ENCODE measurements at places on chromosomes 13 and 19.
A peak's percentile ranks its signal among the peaks of the same experiment; 100 is the strongest.

GRCh38 chr19:35265126-35265899 is 3.4 kb upstream of the USF2 start:
- DNase-seq, result no peak

DNA sequence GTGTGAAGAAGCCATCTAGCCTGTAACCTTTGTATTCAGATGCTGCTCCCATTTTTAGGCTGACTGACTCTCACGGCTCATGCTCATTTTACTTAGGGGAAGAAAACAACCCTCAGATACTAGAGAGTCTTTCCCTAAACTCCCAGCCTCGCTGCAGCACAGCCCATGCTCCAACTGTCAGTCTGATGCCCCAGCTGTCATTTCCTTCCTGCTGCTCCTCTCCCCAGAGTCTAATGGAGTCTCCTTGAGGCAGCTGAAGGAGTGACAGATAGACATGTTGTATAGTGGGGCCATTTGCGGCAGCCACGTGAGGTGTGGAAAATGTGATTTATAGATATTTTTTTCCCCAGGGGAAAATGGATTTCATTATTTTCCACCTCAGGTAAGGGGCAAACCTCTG is 59.2 kb upstream of the OLFM4 start:
- no peak for DNase-seq

DNA sequence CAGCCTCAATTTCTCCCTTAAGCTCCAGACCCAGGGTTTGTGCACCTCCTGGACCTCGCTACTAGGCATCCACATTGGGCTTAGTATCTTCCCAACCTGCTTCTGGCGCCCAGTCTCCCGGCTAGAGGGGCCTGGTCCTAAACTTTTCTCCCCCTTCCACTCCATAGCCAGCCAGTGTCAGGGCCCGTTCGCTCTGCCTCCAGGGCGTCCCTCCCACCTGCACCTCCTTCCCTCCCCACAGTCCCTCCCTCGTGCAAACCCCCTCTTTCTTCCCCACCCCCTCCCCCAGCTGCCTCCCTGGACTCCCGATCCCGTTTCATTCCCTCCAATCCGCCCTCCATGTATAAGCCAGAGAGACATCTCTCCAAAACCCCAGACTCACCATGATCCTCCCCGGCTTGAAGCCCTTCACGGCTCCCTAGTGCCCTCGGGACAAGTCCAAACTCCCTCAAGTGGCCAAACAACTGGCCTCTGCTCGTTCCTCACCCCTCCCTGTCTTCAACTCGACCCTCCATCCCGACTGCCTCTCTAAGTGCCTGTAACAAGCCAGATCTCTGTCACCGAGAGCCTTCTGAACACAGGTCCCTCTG is 997 bp upstream of the SAMD4B start:
- no peak for DNase-seq

GRCh38 chr19:48283908-48284307 is 14.0 kb downstream of the ZNF114 start:
- DNase-seq, result no peak

GRCh38 chr13:65855242-65855805 is 1374.8 kb downstream of the PCDH9 start:
- no peak for DNase-seq

DNA sequence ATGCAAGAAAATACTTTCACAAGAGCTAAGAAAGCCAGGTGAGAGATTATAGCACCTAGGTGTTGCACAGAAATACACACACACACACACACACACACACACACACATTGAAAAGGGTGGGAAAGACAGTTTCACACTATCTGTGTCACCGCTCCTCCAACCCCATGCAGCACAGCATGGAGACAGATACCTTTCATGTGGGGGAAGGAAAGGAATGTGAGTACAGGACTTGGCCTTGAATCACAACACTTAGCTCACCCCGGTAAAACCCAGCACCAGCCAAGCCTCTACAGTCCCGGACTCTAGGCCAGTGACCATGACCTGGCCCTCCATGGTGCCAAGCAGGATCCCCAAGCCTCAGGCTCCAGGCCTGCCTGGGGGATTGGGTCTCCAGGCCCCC is 462.0 kb upstream of the SPRY2 start:
- DNase-seq, result no peak

DNA sequence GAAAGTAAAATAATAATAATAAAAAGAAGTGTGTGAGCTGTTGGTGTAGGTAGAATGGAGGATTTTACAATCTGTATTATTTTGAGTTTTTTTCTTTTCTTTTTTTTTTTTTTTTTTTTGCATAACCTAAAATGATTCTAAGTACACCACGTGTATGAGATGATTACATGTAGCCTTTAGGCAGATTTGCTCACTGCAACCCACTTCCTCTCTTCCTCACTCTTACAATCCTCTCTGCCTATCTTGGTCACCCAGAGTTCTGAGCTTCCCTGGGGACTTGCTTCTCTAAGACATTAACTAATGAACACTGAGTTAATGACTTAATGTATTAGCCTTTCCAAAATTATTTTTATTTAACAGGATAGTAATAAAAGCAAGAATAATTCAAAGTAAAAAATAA is 1169.6 kb downstream of the EFNB2 start:
- DNase-seq, result no peak

- DNase-seq, result no peak
Observed at GRCh38 chr19:43692877-43693276, 22.9 kb upstream of the PLAUR start.

- DNase-seq, result no peak
Observed at GRCh38 chr13:32895296-32895695, 120.9 kb upstream of the KL start.

DNA sequence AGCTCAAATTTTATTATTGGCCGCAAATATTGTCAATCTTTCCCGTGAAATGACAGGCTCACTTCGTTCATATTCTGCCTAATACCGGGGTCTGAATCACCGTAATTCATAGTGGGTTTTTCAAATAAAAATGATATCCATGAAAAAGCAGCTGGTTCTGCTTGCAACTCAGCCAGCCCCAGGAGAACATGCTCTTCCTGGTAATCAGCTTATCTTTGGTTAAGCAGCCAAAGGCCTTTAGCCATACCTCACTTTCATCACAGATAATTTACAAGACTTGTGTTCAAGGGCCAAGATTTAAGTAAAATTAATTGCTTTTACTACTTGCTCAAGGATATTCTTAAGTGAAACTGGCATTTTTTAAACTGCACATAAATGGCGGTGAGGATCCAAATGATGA is 22.5 kb downstream of the RNASEH2B start:
- DNase-seq, result no peak

- no peak for DNase-seq
Observed at GRCh38 chr13:26062853-26063444, 11.1 kb upstream of the SHISA2 start.

DNA sequence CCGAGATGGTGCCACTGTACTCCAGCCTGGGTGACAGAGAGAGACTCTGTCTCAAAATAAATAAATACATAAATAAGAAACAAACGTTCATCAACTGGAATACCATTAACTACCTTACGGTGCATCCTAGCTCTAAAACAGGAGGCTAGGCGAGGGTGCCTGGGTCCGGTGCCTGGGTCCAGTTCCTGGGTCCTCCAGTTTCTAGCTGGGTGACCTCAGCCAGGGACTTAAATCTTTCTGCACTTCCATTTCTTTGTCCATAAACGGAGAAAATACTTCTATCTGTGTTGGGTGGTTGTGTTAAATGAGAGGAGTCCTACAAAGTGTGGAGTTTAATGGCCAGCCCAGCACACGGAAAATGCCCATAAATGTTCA is 34.0 kb downstream of the RFX2 start:
- no peak for DNase-seq

GRCh38 chr19:9940778-9941177 is 4.5 kb upstream of the OLFM2 start:
- DNase-seq, result no peak

DNA sequence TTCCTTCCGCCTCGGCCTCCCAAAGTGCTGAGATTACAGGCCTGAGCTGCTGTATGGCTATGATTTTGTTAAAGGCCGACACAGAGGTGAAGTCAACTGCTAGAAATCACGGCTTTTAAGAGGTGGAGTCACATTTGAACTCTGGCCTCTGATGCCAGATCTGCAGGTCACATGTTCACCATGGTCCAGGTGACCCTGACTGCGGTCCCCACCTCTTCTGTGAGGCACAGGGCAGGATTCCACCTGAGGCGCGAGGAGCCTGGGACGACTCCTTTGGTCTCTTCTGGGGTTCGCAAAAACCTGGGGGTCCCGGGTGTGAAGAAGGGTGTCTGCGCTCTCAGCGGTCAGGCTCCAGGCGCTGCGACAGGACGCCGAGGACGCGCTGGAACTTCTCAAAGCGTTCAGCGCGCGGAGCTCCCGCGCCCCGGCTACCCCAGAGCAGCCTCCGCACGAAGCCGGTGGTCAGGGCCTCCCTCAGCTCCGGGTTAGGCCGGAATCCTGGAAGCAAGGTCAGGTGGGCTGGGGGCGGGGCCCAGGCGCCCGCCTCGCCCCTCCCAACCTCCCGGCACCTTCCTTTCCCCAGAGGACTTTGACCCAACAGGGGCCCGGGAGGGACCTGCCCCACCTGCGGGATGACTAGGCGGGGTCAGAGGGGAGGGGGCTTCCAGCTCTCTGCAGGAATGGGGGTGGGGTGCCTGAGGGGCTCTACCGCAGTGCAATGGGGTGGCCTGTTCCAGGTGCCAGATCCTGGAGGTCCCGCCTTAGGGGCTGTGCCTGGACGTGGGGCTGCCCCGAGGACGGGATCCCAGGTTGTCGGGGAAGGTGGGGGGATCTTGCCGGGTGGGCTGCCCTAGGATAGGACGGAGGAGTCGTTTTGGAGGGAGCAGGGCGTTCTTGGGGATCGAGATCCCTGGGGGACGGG is 13.0 kb downstream of the TRIP10 start:
- DNase-seq, result no peak

- DNase-seq, result no peak
Observed at GRCh38 chr19:45114116-45114515, 21.1 kb downstream of the PPP1R37 start.

DNA sequence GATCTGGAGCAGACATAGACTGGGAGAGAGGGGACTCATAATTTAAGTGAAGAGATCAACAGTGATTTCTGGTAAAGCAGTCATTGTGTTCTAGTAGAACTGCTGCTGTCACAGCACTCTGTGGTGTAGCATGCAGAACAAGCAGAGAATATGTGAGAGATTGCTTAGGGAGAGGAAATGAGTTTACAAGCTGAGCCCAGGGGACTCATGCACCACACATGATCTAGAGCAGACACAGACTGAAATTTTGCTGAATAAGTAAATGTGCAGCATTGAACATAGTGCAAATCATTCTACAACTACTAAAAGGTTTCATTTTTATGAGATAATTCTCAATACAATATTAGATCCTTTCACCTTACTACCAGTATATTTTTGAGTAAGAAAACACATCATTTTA is 125.7 kb downstream of the MYO16 start:
- no peak for DNase-seq

DNA sequence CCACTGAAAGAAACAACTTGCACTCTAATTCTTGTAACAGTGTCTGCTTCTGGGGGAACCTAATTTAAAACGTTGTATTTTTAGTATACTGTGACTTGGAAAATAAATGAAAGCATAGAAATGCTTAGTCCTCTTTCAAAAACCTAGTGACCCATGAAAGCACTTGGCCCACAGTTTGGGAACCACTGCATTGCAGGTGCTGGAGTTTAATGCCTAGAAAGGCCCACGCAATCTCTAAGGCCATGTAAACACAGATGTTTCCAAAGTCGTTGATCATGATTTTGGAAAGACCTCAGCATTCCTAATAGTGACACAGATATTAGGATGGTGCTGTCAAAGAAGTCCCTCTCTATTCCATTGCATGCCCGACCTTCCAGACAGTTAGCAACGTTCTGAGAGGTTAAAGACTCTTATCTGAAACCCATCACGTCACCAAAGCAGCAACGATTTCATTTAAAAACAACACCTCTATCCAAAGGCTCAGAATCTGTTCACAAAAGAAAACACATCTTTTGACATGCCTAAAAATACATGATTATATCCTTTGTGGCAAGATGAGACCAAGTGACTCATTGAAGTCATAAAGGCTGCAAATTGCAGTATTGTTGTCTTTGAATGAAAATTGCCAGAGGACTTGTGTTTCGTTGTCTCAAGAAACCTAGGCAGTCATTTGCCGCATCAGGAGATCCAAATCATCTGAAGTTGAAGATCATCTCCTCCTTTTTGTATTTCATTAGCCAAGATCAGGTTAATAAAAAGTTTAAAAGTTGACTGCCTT is 328.0 kb upstream of the ZNF507 start:
- DNase-seq, result no peak

GRCh38 chr19:50414864-50415660 is 3.7 kb upstream of the SPIB start:
- DNase-seq, result peak; percentile 67

- DNase-seq, result no peak
Observed at GRCh38 chr13:41012536-41012935, 6.6 kb downstream of the ELF1 start.

DNA sequence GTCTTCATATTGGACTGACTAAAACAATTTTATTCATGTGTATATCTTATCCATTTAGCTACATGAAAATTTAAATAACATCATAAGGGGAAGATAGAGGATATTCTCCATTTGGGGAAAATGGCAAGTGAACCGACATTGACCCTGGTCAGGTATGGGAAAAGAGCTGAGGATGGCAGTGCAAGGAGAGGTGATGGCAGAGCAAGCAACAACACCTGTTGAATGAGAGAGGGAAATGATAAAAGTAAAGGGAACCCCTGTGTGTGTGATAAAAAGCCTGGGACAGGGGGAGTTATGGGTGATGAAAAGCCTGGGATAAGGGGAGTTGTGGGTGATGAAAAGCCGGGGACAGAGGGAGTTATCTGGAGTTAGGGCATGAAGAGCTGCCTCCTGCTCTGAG is 4.0 kb downstream of the CLC start:
- DNase-seq, result no peak

GRCh38 chr19:12092065-12092867 is 27.7 kb downstream of the ZNF844 start:
- DNase-seq, result peak; percentile 71

DNA sequence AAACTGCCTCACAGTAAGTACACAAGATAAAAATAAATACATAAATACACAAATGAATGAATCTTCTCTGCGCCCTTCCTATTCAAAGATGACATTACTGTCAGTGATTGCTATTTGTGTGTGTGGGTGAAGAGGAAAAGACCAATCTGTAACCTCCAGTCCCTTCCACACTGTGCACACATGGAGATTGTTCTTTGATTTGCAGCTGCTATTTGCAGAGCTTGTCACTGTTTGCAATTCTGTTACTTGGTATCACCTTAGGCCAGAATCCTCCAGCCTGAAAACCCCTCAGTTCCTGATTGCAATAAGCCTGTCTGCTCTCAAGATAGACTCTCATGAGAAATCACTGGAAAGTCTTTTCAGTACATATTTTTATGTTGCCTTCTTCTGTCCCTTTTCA is 1314.9 kb downstream of the PCDH9 start:
- DNase-seq, result no peak

DNA sequence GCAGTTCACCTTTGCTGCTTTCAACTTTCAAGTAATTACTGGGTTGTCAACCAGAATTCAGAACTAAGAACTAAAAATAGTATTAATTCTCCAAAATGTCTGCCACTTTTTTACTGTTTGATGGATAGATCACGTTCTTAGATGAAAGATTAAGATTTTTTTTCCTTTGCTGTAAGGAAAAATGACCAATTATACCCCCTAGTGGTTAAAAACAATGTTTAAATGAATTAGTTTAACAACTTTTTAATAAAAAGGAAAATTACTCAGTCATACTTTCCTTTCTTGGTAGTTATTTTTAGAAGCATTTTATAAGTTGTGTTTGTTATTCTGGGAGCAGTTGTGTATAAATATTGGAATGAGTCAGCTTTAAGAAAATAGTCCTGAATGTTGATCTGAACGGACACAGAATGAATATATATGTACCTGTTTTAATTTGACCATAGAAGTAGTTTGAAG is 4.6 kb downstream of the TM9SF2 start:
- no peak for DNase-seq

GRCh38 chr19:46613525-46613924 is 11.4 kb downstream of the PTGIR start:
- DNase-seq, result no peak

- DNase-seq, result no peak
Observed at GRCh38 chr13:109058087-109058486, 428.7 kb downstream of the MYO16 start.
